ENCODE measurements at places on chromosomes 12 and 14.

DNA sequence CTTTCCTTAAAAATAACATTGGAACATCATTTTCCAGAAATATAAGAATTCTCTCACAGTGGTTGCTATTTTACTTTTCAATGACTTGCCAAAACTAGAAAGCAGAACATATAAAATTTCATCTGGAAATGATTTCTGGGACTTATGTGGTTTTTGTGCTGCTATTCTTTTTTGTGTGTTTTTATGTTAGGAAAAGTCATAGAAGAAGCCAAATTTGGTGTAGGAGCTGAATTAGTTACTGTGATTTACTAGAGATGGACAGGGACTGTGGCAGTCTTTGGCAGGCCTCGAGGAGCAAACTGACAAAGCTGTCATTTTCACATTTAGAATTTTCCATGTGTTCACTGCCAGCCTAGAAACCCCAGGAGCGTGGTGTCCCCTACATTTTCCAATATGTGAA is 38.3 kb upstream of the LDHB start:
- no peak for DNase-seq

DNA sequence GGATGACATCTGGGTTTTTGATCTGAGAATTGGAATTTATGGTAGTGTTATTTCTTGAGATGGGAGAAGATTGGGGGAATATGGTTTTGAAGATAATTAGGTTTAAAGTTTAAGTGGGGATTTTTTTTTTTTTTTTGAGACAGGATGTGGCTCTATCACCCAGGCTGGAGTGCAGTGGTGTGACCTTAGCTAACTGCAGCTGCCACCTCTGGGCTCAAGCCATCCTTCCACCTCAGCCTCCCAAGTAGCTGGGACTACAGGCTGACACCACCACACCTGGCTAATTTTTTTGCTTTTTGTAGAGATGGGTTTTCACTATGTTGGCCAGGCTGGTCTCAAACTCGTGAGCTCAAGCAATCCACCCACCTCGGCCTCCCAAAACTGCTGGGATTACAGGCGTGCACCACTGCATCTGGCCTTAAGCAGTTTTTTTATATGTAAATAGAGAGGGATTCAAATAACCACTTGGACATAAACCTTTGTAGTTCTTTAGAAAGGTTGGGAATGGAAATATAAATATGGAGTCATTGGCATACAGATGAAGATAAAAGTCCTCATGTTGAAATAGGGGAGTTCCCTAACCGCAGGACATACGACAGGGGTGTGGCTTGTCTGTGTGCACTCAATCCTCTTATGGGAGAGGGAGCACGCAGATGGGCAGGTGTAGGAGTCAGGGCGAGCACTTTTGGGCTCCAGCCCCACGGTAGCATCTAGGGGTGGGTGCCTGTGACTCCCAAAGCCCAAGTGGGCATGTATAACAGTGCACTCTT is 4.7 kb downstream of the LIN52 start:
- no peak for DNase-seq

DNA sequence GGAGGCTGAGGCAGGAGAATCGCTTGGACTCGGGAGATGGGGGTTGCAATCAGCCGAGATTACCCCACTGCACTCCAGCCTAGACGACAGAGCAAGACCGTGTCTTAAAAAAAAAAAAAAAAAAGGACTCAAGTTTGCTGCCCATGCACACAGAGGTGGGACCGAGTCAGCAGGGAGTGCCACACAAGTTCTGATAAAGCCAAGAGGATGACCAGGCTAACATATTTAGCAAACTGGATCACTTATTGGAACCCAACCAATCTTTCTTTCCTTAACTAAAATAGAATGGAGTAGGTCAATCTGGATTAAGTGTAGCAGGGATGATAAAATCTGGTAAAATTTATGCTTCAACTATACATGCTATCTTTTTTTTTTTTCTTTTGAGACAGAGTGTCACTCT is 190.4 kb upstream of the FOXN3 start:
- DNase-seq, result no peak

DNA sequence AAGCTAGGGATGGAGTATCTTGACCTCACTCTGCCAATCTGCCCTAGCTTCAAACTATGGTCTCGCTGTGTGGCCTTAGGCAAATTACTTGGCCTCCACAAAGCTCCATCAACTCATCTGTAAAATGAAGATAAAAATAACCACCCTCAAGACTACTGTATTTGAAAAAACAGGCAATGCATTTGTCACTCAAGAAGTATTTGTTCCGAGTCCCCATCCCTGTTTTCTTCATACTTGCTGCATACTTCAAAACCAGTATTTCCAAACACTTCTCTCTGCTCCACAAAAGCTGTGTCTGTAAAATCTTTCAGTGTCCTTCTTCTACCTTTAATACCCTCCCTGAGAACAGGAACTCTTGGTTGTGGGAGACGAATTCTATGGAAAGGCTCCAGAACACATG is 47.9 kb downstream of the GTF2A1 start:
- DNase-seq, result no peak

GRCh38 chr14:101330416-101331140 is 230.7 kb upstream of the DIO3 start:
- no peak for DNase-seq

DNA sequence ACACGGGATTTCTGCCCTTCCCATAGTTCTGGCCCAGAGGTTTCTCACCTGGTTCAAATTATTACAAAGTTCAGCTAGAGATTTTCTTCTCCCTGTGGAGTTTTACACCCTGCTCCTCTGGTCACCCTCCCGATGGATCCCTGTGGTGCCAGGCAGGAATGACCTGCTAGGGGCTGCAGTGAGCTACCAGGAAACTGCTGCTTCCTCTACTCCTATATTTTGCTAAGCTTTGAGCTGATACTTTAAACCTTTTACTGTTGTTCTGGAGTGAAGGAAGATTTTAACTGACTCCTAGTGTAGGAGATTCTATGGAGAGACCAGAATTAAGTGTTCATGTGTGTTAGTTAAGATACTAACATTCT is 30.4 kb upstream of the LRIG3 start:
- DNase-seq, result no peak

- no peak for DNase-seq
Observed at GRCh38 chr14:93870377-93870776, 56.8 kb upstream of the FAM181A start.

- no peak for DNase-seq
Observed at GRCh38 chr12:40693207-40693821, 1.1 kb downstream of the CNTN1 start.

DNA sequence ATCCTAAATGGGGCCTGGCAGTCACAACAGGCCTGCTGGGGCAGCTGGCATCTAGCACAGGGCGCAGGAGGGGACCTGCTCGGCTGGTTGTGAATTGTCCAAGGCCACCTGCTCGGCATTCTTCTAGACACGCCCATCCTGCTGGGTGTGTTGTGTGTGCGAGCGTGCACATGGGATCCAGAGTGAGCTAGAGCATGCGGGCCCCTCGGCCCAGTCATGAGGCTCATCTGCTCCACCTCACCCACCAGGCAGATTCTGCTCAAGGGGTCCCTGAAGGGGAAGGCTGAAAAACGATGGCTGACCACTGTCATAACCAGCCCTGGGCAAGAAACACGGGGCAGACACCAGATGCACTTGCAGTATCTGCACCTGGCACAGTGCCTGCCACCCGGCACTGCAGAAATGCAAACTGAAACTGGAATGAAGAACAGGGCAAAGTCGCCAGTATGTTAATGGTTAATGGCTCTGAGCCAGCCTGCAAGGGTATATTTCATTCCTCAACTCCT is 31.8 kb downstream of the MAX start:
- no peak for DNase-seq

DNA sequence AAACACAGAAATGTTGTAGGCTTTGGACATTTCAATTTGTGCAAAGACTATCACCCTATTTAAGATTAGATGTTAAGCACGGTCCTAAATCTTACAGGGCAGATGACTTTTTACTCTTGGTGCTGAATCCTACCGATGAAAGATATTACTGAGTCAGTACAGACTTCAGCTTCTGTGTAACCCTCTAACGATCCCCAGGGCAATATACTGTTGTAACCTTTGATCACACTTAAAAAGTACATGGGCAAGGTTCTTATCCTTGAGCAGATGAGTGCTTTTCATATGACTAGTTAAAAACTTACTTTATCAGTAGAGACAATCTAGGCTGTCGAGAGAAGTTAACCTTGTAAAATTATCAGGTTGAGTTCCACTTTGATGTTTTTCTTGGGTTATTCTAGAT is 22.5 kb downstream of the PDE3A start:
- no peak for DNase-seq

- no peak for DNase-seq
Observed at GRCh38 chr12:122371475-122372045, 50.9 kb downstream of the CLIP1 start.

GRCh38 chr14:31380106-31380505 is 40.2 kb downstream of the HEATR5A start:
- DNase-seq, result no peak

GRCh38 chr12:59431266-59431665 is 164.6 kb upstream of the SLC16A7 start:
- peak; percentile 34 for DNase-seq

- peak; percentile 60 for DNase-seq
Observed at GRCh38 chr12:132523576-132524331, 33.8 kb downstream of the FBRSL1 start.

- DNase-seq, result no peak
Observed at GRCh38 chr12:98110536-98110935, 404.9 kb upstream of the TMPO start.

DNA sequence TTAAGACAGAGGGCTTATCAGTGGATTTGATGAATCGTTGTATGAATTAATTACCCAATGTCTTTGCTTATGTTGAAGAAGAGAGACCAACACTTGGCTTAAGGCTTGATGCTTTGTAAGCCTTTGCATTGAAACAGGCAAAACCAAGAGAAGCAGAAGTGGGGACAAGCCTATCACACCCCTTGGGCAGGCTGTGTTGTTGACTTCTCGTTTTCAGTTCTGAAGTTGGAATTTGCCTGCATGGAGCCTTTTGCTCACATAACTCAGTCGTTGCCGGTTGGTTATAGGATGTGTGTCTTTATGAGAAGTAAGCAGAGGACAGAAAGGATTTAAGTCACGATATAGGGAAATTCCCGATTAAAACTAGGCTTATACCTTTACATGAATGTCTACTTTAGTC is 94.7 kb downstream of the CCDC92 start:
- DNase-seq, result no peak

GRCh38 chr14:52840877-52841276 is 49.5 kb upstream of the GNPNAT1 start:
- DNase-seq, result no peak

GRCh38 chr12:83102499-83102898 is 415.8 kb downstream of the TMTC2 start:
- DNase-seq, result no peak

- DNase-seq, result peak; percentile 37
Observed at GRCh38 chr12:66168410-66168809, 1.4 kb downstream of the TMBIM4 start.

DNA sequence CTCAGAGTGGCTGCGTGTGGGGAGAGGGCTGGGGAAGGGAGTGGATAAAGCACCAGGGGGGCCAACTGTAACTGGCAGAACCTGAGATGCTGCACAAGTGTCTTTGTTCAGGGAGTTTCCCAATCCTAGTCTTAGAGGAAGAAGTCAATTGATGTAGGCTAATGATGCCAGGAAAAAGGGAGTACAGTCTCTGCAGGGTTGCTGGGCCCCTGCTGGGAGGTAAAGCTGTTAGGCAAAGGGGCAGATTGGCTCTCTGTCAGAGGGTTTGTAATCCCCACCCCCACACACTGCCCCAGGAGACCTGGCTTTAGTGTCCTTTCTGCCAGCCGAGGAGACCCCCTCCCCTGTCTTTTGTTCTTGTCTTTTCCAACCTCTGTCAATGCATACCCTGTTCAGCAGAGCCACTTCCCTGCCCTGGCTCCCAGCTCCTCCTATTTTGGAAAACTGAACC is 178.4 kb downstream of the KCNA5 start:
- peak; percentile 32 for DNase-seq

DNA sequence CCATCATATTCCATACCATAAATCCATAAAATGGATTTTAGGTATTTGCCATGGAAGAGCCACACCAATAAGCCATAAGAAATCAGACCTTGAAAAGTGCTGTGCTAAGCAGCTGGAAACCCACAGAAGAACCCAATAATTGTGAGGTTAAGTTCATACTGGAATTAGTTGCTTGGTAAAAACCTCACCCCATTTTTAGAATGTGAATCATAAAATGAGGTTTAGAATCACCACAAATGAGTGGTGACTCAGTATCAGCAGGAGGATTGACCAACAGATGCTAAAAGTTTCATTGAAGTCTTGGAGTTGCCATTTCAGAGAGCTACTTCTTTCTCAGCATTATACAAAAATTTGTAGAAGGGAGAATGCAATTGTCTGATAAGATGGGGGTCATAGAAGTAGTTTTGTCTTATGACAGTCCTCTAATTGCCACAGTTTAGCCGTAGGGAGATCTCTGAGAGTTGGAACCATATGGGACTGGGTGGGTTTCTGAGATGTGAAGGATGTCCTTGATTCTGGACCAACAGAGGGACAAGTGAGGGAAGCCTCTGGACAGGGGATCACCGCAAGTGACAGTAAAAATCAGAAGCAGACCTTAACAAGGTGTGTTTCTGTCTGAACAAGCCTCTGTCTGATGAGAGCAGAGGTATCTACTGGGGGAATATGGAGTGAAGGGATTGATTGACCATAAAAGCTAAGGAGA is 1.4 kb upstream of the STON2 start:
- DNase-seq, result peak; percentile 33
